ENCODE measurements at places on chromosomes 1 and 21.

DNA sequence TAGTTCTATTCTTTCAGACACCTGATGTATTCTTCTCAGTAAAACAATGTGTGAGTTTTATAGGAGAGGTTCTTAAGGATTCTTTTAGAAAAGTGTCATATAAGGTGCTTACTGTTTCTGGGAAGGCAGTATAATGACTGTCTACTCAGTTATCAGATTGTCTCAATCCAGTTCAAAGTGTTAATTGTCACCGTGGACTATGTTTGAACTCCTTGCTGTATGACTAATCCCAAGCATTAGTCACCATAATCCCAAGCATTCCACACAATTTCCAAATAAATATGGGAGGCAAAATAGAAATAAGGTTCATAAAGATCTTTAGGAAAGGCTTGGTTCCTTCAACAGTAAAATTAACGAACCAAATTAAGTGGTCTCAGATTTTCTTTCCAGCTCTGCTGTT, 342.1 kb upstream of the NR5A2 start:
- no peak for DNase-seq

GRCh38 chr1:29123887-29124365, at the start of gene TMEM200B:
TMEM200B (minus strand) TSS chr1:29123903; CDS start chr1:29121828, 2,075 bp downstream.
- no peak for DNase-seq

GRCh38 chr1:90824551-90824950, 107.4 kb upstream of the BARHL2 start:
- DNase-seq = no peak

DNA sequence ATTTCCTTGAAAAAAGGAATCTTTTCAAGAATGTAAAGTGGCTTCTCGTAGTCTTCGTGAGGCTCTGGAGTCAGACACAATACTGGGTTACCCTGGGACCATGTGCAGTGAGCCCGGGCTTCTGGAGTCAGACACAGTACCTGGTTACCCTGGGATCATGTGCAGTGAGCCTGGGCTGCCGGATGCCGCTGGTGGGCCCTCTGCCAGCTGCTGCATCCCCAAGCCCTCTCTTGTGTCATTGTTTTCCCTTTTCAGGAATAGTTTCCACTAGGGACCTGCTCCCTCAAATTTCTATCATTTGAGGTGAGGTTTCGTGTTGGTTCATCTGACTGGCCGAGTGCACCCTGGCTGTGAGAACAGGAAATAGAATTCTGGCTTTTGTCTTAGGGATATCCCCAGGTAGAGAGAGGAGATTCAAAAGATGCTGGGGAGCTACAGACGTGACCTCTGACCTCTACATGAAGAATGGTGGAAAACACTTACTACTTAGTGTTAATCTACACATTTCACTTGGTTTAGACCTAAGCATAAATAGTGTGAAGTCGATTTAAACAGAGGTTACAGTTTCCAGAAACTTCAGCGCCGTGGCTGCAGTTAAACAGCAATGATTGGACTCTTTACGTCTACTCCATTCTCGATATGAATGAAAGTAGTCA, 10.6 kb downstream of the ADARB1 start:
- no peak for DNase-seq

GRCh38 chr1:226695335-226695900, 43.7 kb downstream of the ITPKB start:
- no peak for DNase-seq

DNA sequence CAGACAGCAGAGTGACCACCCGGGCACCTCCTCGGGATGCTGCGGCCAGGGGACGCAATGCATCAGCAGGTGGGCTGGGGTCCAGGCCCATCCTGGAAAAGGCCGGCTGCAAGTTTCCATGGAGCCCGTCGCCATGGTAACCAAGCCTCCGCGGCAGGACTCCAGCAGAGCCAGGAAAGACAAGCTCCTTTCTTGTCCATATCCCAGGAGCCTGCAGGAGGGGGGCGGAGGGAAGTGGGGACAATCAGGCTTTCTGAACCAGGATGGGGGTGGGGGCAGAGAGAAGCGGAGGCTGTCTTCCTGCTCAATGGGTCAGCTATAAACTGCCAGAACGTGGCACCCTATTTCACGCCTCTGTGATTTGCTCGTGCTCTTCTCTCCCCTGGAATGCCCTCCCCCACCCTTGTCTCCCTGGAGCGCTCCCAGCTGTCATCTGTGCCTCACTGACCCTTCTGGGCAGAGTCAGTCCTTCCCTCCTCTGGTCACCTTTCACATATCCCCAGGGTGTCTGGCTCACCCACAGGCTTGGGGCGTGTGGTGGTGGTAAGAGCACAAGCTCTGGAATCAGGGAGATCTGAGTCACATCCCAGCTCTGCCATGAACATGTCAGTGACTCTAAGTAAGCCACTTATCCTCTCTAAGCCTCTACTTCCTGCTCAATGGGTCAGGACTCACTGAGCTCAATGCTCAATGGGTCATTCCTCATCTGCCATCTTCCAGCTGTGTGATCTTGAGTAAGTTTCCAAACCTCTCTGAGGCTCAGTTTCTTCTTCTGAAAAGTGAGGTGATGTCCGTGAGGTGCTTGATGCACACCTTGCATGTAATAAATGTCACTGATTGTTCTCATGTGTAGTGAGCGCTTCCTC, 58.9 kb upstream of the LAPTM5 start:
- DNase-seq = no peak

DNA sequence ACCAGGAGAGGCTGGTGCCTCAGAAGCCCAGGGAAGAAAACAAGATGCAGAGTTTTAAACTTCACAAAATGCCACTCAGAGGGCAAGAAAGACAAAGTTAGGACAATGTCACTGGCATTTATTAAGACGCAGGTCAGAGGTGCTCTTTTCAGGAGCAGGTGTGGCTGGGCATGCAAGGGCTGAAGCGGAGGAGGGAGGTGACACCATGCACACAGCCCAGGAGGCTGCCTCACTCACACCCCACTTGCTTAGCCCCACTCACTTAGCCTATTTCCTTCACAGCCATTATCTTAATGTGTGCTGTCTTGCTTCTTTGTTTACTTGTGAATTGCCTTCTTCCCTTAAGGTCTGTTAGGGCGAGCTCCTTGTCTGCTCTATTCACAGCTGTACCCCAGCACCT, 17.2 kb downstream of the HIVEP3 start:
- DNase-seq = no peak

DNA sequence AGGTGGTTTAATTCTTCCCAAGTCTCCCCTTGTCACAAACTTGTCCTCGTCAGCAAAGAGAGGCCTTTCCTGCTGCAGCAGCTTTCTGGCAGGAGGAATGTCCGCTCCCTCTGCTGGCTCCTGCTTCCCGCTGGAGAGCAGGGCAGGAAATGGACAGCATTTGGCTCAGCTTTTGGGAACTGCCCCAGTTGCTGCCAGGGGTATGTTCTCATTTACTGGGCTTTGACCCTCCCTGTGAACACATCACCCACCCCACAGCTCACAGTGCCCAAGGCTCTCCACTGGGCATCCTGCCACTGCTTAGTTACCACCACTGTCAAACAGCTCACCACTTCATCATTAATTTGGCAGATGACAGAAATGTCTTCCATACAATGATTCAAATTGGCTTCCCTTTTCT, 75.4 kb downstream of the MRPL37 start:
- DNase-seq = no peak

DNA sequence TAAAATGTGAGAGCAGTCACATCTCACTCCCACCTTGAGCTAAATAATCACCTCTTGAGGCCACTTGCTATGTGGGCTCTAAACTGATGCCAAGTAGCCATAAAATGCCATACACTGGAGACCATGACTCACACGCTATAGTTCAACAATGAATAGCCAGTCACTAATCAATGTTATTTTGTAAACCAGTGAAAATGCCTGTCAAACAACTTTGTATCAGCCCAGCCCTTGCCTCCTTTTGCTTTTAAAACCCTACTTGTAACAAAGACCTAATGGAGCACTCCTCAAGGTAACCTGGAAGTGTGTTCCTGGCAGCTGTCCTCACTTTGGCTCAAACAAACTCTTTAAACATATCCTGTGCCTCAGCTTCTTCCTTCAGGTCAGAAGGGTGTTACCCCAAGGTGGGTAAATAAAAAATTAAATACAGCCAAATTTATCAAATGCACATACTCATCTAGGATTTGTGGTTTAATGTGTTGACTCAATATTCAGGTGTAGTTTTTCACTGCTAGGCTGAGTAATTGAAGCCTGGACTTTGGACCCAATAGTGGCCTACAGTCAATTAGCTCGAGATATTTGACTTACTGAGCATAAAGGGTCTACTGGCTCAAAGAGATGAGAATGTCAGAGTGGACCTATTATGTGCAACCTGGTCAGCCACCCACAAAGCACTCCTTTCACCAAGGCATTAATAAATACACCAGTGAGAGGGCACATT, 154.3 kb downstream of the COQ8A start:
- no peak for DNase-seq

DNA sequence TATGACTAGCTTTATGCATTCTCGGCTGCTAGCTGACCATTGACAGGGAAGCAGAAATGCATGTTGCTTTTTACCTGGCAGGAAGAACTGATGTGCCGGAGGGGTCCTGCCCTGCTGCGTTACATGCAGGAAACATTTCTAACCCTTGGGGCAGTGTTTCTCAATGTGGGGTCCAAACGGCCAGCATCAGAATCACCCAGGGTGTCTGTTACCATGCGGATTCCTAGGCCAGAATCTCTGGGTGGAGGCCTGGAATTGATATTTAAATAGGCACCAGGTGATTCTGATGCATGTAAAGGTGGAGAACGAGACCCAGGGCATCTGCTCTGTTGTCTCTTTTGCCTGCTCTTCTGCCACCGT, 182.7 kb downstream of the PCP4 start:
- DNase-seq = no peak

DNA sequence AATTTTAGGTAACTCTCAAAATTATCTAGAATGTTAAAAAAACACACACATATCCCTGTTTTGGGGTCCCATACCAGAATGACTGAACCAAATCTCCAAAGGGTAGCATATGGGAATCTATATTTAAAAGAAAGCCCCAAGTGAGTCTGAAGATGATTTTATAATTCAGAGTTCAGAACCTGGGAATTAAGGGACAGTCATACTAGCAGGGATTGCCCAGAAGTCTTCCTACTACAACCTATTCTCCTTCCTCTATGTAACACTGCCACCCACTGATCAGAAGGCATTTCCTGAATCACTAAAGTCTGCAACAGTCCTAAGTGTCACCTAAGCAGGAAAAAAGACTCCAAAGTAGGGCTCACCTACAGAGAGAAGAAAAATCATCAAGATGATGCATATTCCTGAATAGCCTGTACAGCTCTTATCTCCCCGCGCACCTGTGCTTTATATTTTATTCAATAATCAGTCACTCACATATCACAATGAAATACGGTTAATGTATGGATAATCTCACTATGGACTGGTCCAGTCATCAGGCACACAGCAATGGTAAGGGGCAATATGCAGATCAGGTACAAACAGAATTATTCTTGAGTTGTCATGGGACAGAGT, 4.9 kb downstream of the RGS1 start:
- no peak for DNase-seq

DNA sequence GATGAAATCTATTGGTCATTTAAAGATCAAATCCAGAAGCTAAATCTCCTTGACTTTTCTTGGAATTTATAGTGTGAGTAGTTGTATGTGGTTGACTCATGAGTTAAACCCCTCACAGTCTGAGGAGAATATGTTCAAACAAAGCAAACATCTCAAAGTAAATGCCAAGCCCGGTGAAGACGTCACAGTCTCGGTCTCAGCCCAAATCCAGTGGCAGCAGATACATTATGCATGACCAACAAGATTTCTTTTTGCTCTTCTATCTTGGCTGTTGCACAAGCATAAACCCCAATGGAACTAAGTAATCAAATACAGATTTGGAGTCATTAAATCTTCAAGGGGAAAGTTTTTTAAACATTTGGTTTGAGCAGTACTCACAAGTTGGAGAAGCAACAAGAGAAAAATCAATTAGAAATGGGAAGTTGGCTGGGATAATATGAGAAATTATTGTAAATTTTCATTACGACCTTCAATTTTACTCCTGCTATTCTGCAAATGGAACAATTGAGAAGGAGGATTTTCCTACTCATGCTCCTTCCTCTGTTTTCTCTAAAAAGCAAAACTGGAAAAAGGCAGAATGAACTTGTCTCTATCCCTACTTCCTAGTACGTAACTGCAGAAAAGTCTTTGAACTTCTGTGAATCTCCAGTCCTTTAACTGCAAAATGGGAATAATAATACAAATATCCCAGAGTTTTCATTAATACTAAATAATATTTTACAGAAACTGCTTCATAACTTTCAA, 575.8 kb downstream of the NUF2 start:
- DNase-seq = no peak

DNA sequence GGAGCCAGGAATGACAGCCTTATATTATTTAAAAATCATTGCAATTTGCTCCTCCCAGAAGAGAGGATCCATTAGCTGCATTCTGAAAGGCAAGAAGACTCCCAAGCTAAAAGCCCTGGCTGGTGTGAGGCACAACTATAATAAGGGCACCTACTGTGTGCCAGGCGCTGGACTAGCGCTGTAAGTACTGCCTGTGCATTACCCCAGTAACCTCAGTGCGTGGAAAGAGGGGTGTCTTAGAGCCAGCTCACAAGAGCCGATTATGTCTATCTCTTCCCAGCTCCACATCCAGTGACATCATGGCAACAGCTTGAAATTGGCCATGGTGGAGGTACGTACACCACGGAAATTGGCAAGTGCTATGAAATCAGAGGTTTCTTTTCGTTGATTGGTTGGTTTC, 141.7 kb upstream of the IRF2BP2 start:
- no peak for DNase-seq

DNA sequence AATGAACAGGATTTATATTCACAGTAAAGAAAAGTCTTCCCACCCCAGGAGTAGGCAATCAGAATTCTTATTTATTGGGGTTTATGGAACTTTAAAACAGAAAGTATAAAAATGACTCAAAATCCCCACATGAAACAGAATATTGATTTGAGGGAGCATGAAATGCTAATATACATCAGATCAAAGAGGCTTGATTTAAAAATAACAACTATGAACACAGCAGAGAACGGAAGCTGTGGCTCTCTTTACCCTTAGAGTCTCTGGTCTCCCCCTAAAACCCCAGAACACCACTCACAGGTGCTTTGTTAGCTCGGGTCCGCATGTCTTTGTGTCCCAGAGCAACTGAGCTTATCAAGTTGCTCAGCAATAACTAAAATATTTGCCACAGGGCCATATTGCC, 31.2 kb upstream of the FASLG start:
- DNase-seq = no peak

GRCh38 chr1:210294999-210295745, 33.5 kb upstream of the HHAT start:
- no peak for DNase-seq

DNA sequence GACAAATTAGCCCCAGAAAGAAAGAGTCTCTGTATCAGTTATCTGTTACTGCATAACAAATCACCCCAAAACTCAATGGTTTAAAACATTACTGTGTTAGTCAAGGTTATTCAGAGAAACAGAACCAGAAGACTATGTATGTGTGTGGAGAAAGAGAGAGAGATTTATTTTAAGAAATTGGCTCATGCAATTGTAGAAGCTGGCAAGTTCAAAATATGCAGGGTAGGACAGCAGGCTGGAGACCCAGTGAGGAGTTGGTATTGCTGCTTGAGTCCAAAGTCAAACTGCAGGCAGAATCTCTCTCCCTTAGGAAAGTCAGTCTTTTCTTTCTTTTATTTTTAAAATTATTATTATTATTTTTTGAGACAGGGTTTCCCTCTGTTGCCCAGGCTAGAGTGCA, 50.2 kb upstream of the TNR start:
- no peak for DNase-seq

- DNase-seq = no peak
Measured at GRCh38 chr1:200311256-200311655, 98.6 kb downstream of the ZNF281 start.

Data from activated T-cell treated with anti-CD3 and anti-CD28 coated beads for 48 hours (primary cell).